ENCODE measurements at places on chromosomes 7 and 10.

GRCh38 chr10:122853665-122854313 is 8.1 kb upstream of the CUZD1 start:
- no peak for DNase-seq

DNA sequence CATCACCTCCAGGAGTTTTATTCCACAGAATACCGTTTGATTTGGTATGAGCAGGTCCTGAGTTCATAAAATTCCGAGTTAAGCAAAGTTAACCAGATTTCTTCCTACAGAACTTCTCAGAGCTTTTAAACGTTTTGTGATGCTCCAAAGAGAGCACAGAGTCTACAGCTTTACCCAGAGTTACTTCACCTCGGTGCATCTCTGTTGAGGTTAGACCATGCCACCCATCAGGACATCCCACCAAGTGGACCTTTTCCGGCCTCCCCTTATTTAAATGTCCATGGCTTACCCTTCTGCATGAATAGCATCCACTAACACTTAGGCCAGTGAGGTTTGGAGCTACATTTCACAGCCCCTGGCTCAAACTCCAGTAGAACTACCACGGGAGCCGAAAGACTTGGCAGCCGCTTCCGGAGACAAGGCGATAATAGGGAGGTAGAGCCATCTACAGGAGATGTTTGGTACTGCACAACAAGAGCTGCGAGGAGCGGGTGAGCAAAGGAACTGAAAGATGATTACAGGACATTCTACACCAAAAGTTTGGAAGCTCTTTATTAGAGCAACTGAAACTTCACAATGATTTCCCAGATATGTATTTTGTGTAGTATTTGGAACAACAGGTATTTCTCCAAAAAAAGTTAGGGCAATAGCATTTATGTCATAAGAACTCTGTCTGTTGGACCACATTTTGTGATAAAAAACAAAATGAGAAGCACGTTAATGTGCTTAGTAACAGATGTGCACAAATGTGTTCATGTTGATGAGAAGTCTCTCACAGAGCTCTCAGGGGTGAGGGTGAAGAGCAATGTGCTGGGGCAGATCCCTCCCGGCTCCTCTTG is 174.7 kb downstream of the HERPUD2 start:
- peak; percentile 39 for DNase-seq

DNA sequence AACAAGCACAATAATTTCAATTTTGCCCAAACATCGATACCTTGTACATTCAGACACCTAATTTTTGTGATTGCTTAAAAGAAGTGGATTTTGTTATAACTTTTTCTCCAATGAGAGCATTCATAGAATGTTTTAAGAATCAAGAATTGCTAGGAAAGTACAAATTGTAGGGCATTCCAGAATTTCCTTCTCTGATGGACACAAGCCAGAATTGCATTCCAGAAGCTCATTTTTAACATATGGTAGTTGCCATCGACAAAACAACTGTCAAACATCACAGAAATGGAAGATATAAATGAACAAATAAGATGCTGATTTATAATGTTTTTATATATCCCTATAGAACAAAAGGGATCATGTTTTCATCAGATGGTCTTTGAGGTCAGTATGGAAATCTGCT is 258.4 kb upstream of the NPVF start:
- DNase-seq = no peak

- no peak for DNase-seq
These were observed 34.8 kb downstream of the MGMT start for GRCh38 chr10:129501652-129502436.

GRCh38 chr7:92400013-92400412 is 47.3 kb upstream of the GATAD1 start:
- no peak for DNase-seq

DNA sequence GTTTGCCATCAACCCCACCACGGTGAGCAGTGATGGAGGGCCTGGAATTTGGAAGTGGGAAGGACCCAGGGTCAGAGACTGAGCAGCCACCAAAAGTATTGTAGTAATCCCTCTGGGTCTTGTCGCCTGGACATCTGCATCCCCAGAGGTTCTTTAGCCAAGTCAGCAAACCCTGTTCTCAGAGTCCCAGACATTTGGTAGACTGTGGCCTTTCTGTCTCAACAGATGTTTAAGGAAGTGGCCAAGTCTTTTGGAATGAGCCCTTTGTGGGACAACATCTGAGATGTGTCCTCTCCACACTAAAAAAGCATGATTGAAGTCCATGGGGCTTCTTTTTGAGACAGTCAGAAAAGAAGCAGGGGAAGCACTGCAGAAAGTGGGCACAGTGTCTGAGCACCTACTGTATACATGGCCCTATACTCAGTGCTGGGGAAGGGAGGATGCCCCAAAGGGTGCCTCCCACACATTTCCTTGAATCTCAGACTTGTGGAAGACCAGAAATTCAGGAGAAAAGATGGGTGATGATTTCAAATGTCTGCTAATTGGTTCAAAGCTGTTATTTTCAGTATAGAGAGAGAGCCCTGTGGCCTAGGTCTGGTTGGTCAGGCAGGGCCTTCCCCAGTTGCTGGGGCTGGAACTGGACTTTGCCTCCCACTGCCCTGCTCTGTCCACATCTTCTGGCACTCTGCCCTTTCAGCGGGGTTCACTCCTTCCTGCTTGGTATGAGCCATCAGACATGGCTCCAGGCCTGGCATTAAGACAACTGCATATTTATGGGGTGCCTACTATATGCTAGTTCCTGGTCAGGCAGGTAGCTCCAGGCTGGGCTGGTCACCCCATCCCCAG is 26.5 kb upstream of the VSIR start:
- no peak for DNase-seq

DNA sequence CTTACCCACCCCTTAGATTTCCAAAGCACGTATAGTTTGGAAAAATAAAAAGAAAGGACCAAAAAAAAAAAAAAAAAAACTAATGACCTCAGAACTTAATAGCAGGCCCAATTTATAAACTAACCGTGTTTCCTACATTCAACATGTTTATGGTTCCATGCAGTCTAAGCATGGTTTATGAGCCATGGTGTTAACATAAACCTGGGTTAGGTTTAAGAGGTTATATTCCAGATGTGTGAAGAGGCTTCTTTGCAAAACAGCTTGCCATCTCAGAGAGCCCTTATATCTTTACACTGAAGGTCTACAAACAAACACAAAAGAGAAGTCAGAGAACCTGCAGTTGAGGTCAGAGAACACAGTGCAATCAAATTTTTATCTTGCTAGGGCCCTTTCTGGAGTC is 15.8 kb downstream of the TMEM254 start:
- no peak for DNase-seq

DNA sequence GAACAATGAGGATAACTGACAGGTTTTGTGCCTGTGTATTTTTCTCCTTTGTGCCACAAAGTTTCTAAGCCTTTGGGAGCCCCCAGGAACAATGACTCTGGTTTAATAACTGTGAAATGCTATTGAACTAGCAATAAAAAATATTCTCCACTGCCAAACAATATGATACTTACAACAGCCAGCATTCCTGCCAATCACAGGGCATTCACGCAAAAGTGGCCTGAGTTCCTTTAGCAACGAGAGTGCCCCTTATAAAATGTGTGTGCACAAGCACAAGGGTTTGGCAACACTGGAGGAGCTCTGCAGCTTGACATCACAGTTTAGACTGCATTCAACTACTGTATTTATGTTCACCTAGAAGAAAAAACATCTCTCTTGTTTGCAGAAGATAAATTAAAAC is 412.9 kb upstream of the NFE2L3 start:
- no peak for DNase-seq

DNA sequence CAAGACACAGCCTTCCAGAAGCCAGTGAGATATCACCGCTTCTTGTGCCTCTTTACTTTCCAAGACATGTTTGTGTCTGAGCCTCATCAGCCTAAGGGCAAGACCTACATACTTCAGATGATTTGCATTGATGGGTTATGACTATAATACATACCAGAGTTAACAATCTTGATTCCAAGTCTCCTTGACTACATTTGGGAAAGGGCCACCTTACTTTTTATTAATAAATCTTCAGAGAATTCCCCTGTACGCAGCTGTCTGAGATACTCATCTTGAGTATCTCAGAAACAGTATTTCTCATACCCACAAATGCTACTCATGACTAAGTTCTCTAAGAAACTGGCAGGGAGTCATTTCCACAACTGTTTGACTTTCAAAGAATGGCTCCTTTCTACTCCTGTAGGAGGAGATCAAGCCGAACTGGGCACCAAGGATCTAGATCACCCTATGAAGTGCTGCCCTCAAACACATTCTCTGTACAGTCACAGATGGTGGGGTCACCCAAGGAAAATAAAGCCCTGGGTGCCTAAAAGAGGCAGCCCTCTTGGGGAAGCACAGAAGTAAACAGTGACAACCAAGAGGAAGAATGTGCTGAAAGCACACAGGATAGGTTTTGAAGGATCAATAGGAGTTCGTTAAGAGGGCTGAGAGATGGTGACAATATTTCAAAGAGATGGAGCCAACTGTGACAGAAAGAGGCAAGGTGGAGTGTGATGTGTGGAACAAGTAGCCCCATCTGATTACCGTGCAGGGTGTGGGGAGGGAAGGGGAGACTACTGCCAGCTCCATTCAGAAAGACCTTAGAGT is 138.9 kb downstream of the JAZF1 start:
- no peak for DNase-seq

DNA sequence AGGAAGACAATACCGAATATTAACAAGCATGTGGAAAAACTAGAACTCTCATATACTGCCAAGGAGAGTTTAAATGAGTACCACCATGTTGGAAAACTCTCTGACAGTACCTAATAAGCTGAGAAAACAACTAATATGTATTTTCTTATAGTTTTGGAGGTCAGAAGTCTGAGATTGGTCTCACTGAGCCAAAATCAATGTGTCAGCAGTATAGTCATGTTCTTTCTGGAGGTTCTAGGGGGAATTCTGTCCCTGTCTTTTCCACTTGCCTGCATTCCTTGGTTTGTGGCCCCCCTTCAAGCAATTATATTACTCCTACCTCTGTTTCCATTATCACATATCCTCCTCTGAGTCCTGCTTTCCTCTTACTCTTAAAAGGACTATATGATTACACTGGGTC is 144.6 kb downstream of the HBP1 start:
- DNase-seq = no peak

DNA sequence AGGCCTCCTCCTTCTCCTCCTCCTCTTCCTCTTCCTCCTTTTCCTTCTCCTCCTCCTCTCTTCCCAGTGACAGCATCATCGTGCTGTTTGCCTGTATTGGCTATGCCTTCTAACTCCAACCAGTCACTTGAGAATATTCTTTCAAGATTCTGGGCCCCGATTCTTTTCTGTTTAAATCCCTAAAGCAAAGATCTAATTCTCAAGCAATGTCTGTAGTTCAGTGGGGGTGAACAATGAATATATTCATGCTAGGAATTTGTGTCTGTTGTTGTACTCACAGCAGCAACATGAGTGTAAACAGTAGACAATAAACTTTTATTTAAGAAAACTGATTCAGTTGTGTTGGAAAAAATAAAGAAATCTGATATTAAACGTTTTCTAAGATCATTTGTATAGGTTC is 30.7 kb downstream of the NUDT5 start:
- DNase-seq = no peak

DNA sequence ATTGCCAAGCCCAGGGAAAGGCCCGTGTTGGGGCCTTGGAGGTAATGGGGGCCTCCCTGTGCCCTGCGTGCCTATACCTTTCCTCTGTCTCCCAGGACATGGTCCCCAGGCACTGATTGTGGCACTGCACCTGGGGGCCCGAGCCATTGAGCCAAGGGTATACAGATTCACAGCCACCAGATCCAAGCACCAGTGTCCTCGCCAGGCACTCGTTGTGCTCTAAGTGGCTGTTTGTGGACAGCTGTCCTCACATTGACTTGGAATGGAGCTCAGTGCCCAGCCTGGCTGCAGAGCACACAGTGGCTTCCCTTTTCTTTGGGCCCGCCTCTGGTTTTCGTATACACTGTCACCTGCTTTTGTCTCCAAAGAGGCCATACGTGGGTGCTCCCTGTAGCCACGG is 72.0 kb upstream of the BTBD16 start:
- no peak for DNase-seq

DNA sequence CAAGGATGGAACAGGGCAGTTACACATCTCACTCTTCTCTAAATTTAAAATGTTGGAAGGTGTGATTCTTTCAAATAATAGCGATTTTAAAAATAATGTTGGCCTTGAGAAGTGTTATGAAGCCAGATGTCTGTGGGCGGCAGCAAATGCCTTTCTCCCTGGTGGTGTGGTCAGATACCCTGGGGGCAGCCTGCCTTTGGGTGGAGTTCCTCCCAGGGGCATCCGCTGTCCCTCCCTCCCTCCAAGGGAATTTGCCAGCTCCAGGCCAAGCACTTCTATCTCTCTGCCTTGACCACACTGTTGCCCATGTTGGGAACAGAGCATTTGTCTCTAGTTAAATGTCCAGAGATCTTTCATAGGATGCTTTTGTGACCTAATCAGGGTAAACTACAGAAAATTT is 121.4 kb downstream of the POU6F2 start:
- DNase-seq = no peak

- DNase-seq = peak; percentile 44
These were observed 52.8 kb downstream of the NRF1 start for GRCh38 chr7:129664029-129665012.

- no peak for DNase-seq
These were observed 758.6 kb upstream of the KCND2 start for GRCh38 chr7:119514326-119514725.

DNA sequence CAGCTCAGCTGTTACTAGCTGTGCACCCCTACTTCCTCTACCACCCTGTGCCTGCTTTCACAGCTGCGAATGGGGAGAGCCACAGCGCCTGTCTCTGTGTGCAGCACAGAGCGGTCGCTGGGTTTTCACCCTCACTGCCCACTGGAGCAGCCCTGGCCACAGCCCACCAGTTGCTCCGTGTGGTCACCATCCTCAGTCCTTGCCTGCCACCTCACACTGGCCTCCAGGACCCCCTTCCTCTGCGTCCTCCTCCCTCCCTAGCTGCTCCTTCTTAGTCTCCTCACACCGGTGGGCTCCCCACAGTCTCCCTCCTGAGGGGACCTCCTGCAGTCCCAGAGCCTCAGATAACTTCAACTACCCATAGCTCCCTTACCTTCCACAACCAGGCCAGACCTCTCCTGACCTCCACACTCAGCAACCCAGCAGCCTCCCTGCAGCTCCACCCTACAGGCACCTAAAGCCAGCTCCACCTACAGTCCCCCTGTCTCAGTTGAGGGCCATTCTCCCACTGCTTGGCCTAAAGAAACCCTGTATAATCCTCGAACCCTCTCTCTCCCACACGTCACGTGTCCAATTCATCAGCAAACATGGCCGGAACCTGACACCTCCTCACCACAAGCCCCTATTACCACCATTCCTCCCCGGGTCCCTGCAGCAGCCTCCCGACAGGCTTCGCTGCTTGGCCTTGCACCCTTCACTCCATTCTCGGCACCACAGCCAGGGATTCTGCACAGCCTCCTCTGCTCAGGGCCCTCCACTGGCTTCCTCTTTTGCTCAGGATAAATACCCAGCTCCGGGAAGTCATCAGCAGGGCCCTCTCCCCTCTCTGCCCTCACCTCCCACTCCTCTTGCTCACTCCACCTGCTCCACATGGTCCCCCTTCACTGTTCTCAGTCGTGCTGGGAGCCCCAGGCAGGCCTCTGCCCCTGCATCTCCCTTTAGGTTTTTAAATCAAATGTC is 28.1 kb downstream of the PLAC9 start:
- no peak for DNase-seq

- no peak for DNase-seq
These were observed 124.7 kb downstream of the CFAP58 start for GRCh38 chr10:104478380-104478779.
